Activated T-cell treated with anti-CD3 and anti-CD28 coated beads for 48 hours (primary cell): ENCODE measurements at places on chromosomes 7 and 10.

DNA sequence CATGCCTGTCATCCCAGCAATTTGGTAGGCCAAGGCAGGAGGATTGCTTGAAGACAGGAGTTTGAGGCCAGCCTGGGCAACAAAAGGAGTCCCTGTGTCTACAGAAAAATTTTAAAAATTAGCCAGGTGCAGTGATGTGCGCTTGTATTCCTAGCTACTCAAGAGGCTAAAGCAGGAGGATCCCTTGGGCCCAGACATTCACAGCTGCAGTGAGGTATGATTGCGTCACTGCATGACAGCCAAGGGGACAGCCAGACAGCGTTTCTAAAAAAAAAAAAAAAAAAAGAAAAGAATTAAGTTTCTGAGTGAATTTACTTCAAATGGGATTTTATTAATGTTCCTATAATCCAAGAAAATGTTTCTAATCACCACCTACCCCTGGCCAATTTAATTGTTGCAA lies 87.4 kb upstream of the RNF148 start:
- DNase-seq = no peak

DNA sequence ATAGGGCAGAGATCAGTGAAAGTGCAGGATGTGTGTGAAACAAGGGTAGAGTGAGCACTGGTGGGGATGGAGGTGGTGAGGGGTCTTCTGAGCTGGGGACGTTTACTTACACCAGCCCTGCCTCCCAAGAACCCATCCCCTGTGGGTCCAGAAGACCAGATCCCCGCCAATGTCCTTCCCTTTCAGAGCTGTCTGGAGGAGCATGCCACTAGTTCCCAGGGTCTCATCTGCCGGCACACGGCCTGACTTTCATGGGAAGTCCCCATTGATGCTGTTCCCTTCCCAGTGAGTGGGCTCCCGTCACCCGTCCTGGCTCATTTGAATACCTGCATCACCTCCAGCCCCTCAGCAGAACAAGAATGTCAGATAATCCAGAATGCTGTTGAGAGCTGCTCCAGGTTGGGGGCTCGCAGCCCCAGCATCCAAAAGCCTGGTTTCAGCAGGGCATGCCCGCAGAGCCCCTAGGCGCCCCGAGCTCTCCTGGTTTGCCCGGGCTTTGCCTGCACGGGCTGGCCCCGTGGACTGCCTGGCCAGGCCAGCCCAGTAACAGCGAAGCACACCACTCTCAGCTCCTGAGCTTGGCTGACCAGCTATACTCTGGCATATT lies 246.7 kb downstream of the MGMT start:
- no peak for DNase-seq

GRCh38 chr7:73452999-73453635 lies 19.5 kb downstream of the FZD9 start:
- DNase-seq = no peak

DNA sequence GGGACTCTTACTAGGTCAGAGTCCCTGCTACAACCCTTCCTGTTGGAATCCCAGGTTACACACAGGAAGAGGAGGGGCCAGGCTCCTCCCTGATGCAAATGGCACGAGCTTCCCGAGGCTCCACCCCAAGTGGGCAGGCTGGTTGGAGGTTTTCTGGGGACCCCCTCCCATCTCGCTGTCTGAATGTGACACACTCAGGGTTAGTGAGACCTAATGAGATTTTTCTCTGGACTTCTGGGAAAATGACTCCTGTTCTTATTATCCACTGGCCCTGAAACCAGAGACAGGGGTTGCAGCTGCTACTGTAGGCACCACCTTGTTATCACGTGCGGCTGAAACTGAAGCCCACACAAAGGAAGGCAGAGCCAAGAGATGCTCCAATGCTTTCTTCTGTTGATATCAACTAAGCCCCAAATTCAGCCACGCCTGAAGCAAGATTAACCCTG lies 103.3 kb downstream of the FAM107B start:
- DNase-seq = no peak

GRCh38 chr7:139596626-139597025 lies 73.1 kb downstream of the CLEC2L start:
- DNase-seq = no peak

- no peak for DNase-seq
Measured at GRCh38 chr7:134766779-134767519, 12.5 kb upstream of the CALD1 start.
